Stimulated activated CD8-positive, alpha-beta memory T cell treated with anti-CD3 and anti-CD28 coated beads, Interleukin-4, amount 100 ng/mL, for 4 hours (primary cell): ENCODE measurements at places on chromosomes 13 and 19.

DNA sequence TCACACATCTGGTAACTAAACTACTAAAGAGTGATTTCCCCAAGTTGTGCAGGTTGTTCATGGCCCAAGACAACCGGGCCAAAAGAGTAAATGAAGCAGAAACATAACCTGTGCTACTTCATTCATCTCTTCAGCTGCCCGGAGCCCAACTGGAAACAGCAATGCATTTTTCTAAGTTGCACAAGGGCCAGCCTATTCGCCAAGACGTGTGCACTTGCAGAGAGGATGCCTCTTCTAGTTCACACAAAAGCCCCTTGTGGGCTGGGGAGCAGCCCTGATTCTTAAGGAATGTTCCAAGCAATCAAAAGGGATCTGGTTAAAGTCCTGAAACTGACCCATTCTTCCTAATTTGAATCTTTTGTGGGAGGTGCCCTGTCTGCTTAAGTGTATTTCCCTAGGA lies 275.8 kb downstream of the SHISA2 start:
- DNase-seq: no peak

GRCh38 chr19:34188408-34188807 lies 16.1 kb downstream of the LSM14A start:
- no peak for DNase-seq

- DNase-seq: no peak
Measured at GRCh38 chr19:51327066-51328001, 14.6 kb downstream of the VSIG10L start.

- no peak for DNase-seq
Measured at GRCh38 chr19:45972081-45972946, 1.4 kb downstream of the NOVA2 start.

DNA sequence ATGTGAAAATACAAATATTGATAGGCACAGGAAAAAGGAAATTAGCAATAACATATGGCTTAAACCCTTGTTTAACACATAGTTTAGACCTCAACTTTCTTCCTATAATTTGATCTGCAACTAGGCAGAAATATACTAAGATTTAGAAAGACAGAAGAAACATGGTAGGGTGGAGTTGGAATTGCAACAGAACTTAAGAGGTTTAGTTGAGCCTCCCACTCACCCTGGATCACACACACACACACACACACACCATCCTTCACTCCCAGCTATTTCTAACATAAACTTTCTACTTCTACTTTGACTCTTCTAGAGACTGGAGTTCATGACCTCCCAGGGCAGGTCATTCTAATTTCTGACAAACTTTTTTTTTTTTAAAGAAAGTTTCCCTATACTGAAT lies 47.4 kb downstream of the FLT3 start:
- no peak for DNase-seq

DNA sequence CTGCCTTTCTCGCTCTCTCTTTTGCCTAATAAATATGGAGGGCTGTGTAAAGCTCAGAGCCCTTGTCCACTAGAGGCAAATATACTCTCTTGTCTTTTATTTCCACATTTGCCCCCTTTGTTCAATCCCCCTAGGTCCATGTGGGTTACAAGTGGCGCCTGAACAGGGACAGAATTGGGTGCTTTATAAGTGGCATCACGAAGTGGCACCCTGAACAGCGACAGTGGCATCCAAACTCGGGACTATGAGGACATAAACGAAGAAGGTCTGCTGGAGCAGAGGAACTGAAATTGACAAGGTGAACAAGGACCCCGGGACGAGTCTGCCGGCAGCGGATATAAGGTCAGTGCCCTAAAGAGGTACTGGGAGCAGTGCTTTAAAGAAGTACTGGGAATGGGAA lies 4.3 kb upstream of the ZNF610 start:
- DNase-seq: no peak
